NCI-H187 (cell line): ENCODE measurements at places on chromosomes 11 and 22.

DNA sequence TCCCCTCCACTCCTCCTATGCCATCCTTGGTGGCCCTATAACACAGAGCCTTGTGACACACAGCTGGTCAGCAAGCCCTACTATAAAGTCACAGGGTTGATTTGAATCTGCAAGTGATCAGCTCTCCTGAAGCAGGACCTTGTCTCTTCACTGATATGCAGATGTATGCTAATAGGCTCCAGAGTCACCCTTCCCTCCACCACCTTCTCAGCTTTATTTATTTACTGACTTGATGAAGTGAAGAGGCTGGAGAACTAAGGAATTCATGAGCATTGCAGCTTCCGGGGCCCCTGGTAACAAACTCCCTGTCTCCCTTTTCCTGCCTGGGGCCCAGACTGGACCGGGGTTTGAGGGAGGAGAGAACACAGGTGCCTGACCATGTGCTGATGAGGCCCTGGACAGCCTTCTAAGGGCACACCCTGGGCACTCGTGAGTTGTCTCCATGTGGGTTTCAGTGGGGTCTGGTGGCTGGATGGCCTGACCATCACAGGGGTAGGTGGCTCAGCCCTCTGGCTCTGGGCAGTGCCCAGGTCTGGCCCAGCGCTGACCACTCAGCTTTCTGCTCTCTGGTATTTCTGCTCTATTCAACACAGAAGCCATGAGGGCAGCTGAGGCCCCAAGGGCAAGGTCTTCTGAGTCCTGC, 307.5 kb downstream of the NTM start:
- no peak for DNase-seq

GRCh38 chr11:78200061-78200460, 11.3 kb downstream of the USP35 start:
- DNase-seq: no peak

- DNase-seq: no peak
Observed at GRCh38 chr11:4991060-4991459, 3.6 kb upstream of the OR51L1 start.

GRCh38 chr11:2516276-2517015, 71.6 kb downstream of the KCNQ1 start:
- DNase-seq: no peak

- DNase-seq: no peak
Observed at GRCh38 chr22:29524442-29525191, 28.9 kb downstream of the THOC5 start.

GRCh38 chr22:20018001-20018400, 1.4 kb upstream of the ARVCF start:
- DNase-seq: no peak

DNA sequence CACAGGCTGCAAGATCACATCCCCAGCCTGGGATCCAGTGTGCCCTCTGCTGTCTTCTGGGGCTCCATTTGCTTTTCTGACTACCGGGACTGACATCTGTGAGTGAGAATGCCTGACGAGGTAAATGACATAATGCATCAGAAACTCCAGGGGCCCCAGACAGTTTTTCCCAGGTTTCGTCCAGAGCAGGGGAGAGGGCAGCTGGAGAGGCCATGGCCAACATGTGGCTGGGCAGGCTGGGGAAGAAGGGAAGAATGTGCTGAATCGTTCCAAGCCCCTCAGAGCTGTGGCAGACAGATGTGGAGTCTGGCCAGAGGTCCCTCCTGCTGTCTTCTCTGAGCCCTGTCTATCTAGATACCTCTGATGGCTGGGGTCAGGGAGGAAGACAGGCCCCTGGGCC, 163.9 kb downstream of the TRIM29 start:
- no peak for DNase-seq

DNA sequence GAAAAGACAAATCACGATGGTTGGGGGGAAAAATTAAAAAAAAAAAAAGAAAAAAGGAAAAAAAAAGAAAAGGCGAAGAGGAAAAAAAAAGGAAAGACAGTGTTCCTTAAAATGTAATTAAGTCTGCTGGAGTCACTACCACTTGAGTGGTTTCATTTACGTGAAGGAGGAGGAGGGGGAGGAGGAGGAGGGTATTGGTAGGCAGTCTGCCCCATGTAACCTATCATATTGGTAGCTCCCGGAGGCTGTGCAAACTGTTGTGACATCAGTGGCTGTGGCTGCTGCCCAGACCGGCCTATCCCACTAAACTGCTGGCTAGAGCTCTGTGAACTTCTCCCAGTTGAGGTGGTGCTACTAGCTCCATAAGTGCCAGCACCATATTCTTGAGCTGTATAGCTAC, 17.9 kb downstream of the KDELR3 start:
- DNase-seq: no peak

DNA sequence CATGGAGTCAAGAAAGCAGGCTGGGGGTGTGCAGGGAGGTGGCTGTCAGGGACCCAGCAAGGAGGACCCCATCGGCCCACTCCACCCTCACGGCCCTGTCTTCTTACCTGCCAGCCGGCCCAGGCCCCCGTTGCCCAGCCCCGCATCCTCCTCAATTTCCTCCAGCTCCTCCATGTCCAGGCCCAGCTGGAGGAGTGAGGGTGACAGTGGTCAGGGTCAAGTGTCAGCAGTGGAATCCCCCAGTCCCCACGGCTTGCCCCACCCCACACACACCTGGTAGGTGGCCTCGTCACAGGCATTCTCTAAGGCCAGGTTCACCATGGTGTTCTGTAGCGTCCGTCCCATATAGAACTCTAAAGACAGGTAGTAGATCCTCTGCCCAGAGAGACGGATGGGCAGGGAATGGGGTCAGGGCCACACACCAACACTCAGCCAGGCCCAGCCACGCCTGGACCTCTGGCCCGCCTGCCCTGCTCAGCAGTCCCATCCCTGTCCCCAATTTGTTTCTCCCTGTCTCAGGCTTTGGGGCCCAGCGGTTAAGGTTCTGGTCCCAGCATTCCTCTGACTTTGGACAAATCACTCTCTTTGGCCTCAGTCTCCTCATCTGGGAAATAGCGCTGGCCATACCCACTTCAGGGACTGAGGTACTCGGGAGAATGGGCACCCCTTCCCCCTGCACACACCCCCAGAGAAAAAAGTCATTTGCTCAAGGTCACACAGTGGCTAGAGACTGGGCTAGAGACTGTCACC, 1.3 kb downstream of the PYGM start:
- no peak for DNase-seq

DNA sequence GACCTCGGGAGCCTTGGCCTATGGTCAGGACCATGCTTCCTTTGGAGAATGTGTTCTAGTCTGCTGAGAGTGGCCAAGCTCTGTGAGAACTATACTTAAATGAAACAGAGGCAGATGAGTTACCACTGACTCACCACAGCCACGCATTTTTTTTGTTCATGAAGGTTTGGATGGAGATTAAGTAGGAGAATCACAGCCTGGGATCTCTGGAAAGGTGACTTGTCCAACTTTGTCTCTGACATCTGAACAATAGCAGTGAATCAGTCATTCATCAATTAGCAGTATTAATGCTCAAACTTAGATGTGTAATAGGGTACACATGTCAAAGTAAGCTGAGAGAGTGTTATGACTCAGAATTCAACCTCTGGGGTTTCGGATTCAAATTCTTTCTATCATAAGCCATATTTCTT, 100.7 kb upstream of the ANO3 start:
- no peak for DNase-seq

- DNase-seq: no peak
Observed at GRCh38 chr22:39923696-39924095, 22.8 kb downstream of the GRAP2 start.

GRCh38 chr11:76554767-76555166, 109.9 kb downstream of the EMSY start:
- DNase-seq: no peak

GRCh38 chr11:46846510-46846830, 390 bp upstream of the CKAP5 start:
- no peak for DNase-seq

- no peak for DNase-seq
Observed at GRCh38 chr11:36492724-36493304, 17.3 kb downstream of the TRAF6 start.

- DNase-seq: no peak
Observed at GRCh38 chr11:25068451-25068850, 571.6 kb downstream of the LUZP2 start.

DNA sequence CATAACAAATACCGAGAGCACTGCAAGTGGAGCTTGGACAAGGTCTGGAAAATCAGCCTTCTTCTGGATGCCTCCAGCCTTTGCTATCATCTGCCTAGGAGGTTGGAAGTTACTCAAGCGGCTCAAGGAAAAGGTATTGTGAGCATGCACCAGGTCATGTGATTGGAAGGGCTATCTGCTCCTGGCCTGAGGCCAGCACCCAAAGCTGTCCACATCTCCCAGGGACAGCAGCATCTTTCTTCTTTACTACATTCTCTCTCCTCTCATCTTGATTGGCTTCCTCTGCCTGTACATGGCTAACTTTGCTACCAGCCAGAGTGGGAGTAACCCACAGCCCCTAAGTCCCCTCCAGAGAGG, 44.2 kb upstream of the AMPD3 start:
- no peak for DNase-seq

- DNase-seq: no peak
Observed at GRCh38 chr22:49227670-49228069, 600.0 kb downstream of the BRD1 start.

GRCh38 chr11:66749091-66749490, 20.1 kb upstream of the SPTBN2 start:
- no peak for DNase-seq
